ENCODE measurements at places on chromosomes 2 and 18. TPM values are rescaled to one million over a fixed set of nuclear protein-coding genes. Genes with fewer than 3 reads are reported as not detected.

SRD5A2 gene
- total RNA-seq: not detected

COBLL1 gene
- total RNA-seq: 4.0 TPM

LONRF2 gene
- total RNA-seq: 3.3 TPM

MC5R gene
- not detected for total RNA-seq

MYO3B gene
- total RNA-seq: not detected

Data from A549 treated with RU486 at 1 μM for 4 hours (cell line).